ENCODE measurements at places on chromosomes 3 and 15. TPM values are rescaled to one million over a fixed set of nuclear protein-coding genes. Genes with fewer than 3 reads are reported as not detected.

Gene SNRPN
- 155 TPM for total RNA-seq

Gene ZBED2
- total RNA-seq = not detected

Gene PPP2R3A
- 22.5 TPM for total RNA-seq

Gene SYNM
- 2,820 TPM for total RNA-seq

Gene KBTBD13
- total RNA-seq = not detected

Gene IL17RB
- total RNA-seq = 0.31 TPM

Gene C15orf62
- 0.16 TPM for total RNA-seq

Gene SERPINI1
- 1.9 TPM for total RNA-seq

Gene STAC
- total RNA-seq = 11.4 TPM

Gene FSIP1
- 2.2 TPM for total RNA-seq

Gene CHRFAM7A
- 0.15 TPM for total RNA-seq

Gene ZBBX
- not detected for total RNA-seq

Gene ISL2
- total RNA-seq = 3.8 TPM

Gene LDHAL6B
- not detected for total RNA-seq

All from gastroesophageal sphincter (tissue), 4 donors.